ENCODE measurements at places on chromosomes 7 and 10.
A peak's percentile ranks its signal among the peaks of the same experiment; 100 is the strongest.

DNA sequence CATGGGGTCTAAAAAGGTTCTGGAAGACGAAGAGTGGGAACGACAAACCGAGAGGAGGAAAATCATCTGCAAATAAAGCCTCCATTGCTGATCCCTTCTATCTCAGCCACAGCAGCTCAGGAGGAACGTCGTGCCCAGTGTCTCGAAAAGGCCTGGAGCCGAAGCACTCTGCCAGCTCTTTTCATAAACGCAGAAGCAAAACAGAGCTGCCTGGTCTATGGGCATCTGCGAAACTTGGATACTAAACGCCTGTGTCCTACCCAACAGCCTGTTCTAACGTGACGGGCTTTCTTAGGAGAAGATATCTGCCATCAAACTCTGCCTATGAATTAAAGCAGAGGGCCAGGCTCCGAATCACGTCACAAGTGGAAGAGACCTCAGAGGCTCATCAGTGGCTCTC, 68.7 kb downstream of the GNA12 start:
- DNase-seq, result no peak

DNA sequence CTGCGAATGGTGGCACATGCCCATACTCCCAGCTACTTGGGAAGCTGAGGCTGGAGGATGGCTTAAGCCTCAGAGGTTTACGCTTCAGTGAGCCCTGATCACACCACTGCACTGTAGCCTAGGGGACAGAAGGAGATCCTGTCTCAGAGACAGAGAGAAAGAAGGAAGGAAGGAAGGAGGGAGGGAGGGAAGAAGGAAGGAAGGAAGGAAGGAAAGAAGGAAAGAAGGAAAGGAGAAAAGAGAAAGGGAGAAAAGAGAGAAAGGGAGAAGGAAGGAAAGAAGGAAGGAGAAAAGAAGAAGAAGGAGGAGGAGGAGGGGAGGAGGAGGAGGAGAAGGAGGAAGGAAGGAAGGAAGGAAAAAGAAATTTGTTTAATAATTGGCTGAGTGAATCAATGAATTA, 13.0 kb upstream of the SAR1A start:
- DNase-seq, result no peak

GRCh38 chr7:55261386-55261770, 103.8 kb upstream of the LANCL2 start:
- no peak for DNase-seq

- no peak for DNase-seq
Observed at GRCh38 chr10:15322356-15322755, 48.7 kb downstream of the FAM171A1 start.

DNA sequence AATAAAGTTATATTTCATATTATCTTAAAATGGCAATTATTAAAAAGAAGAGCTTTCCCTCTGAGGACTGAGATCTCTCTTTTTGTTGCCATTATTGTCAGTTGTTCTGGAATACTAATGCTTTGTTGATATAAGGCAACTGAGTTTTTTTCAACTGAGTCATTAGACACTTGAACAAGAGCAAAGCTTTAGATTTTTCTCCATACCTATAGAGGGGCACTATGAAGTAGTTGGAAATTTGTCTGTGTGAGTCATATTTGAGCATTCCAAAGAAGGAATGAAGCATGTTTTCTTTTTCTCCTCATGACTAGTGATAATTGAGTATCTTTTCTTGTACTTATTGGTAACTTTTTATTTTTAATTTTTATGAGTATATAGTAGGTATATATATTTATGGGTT, 24.5 kb downstream of the RPA3 start:
- DNase-seq, result no peak

GRCh38 chr7:72080865-72081510, 331.1 kb downstream of the CALN1 start:
- DNase-seq, result no peak

DNA sequence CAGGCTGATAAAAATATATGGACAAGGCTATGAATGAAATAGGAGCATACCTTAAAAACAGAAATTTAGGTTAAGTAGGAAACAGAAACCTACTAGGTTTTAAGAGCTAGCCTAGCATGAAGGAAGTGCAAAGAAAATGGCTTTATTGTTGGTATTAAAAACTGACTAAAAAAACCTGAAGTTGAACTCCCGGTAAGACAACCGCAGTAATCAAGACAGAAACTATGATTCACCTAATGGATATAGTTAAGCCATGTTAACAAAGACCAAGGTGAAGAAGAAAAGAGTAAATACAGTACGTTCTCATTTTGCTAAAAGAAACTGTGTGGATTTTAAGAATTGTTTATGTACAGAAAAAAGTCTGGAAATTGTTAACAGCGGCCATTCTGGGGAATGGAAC, 2.5 kb downstream of the RTKN2 start:
- DNase-seq, result no peak

DNA sequence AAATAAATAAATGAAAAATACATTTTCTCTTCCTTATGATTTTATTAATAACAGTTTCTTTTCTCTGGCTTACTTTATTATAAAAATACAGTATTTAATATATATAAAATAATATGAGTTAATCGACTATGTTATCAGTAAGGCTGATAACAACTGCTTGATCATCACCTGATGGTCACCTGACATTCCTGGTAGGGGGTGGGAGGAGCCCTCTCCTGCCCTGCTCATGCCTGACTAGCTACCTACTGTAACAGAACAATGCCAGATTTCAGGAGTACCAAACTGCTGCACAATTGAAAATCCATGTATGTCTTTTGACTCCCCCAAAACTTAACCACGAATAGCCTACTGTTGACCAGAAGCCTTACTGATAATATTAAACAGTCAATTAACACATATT, 1.3 kb upstream of the APBB1IP start:
- DNase-seq, result no peak

- DNase-seq, result no peak
Observed at GRCh38 chr7:98134420-98135228, 28.0 kb downstream of the LMTK2 start.

GRCh38 chr7:93117327-93117726, 452 bp downstream of the SAMD9 start:
- DNase-seq, result no peak

DNA sequence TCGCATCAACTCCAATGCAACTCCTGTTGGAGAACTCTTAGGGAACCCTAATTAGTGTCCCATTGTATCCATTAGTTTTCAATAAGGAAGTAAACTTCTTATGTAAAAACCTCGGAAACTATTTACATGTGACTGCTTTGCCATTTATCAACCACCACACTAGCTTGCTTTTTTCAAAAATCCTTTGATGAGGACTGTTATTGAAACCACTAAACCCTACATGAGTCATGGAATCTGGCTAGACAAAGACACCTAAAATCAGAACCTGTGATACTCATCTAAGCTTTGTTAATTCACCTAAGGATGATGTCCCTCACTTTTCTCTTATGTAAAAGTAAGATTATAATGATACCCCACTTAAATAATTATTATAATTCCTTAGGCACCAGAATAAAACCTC, 414.1 kb upstream of the ETV1 start:
- DNase-seq, result no peak

DNA sequence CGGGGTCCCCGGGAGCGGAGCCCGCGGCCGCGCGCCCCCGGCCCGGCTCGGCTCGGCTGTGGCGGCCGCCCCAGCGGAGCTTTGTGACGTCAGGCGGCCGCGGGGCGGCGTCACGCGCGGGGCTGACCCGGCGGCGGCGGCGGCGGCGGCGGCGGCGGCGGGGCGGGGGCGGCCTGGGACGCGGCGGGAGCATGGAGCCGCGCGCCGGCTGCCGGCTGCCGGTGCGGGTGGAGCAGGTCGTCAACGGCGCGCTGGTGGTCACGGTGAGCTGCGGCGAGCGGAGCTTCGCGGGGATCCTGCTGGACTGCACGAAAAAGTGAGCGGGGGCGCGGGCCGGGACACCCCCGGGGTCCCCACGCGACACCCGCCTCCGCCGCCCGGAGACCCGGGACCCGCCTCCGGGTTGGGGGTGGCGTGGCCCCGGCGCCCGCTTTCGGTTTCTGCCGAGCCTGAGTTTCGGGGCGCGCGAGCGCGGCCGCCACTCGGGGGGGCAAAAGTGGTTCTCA, at the start of gene PWWP2B:
TSS of gene PWWP2B (plus strand) at position 165 of the 506 bp plus-strand sequence. CDS start at position 192, 27 bp downstream.
- DNase-seq, result no peak

DNA sequence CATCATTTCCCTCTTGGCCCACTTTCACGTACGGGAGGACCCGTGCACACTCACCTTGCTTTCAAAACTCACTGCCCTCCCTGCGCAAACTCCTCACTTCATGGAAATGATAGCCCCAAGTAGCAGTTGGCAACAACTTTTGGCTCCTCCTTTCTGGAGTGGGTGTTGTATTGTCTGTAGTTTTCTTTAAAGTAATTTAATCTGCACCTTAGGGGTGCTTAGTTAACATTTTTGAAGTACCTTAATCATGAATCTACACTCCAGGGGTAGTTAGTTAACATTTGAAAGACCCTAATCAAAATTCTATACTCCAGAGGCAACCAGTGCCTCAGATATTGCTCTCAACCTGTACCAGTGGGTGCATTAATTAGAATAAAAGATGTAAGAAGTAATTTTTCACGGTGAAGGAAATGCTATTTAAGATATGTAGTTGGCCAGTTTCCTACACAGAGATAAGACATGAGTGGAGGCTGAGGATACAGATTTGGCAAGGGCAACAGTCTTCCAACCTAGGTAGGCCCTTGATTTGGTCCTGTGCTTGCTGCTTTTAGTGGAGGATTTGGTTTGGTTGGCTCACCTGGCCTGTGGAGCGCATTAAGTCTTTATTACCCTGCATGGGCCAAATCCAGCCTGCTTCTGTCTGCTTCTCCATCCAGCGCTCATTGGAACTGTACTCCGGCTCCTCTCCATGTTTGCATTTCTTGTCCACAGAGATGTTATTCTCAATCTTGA, 93.0 kb downstream of the EXOC4 start:
- no peak for DNase-seq

DNA sequence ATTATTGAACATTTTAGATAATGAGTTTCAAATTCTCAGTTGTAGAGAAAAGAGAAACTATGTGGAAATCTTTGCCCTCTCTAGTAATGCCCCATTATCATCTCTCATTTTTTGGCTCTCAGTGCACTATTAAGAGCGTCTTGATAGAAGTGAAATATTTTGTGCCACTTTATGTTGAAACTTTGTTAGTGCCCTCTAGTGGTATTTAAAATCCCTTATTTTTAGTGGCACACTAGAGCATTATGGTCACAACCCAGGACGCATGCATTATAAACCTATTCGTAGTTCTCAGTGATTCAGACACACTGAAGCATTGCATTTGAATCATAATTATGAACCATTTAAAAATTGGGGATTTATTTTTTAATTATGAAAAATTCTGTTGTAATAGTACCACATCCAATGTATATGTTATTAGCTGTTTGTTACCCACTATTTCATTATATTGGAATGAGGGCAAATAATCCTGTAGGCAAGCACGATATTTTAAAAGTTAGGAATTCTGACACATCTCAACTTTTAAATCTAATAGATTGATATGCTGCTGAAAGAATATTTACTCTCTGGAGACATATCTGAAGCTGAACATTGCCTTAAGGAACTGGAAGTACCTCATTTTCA, 21.9 kb downstream of the PDCD4 start:
- no peak for DNase-seq

GRCh38 chr7:28666154-28666553, 253.8 kb downstream of the CREB5 start:
- DNase-seq, result no peak

DNA sequence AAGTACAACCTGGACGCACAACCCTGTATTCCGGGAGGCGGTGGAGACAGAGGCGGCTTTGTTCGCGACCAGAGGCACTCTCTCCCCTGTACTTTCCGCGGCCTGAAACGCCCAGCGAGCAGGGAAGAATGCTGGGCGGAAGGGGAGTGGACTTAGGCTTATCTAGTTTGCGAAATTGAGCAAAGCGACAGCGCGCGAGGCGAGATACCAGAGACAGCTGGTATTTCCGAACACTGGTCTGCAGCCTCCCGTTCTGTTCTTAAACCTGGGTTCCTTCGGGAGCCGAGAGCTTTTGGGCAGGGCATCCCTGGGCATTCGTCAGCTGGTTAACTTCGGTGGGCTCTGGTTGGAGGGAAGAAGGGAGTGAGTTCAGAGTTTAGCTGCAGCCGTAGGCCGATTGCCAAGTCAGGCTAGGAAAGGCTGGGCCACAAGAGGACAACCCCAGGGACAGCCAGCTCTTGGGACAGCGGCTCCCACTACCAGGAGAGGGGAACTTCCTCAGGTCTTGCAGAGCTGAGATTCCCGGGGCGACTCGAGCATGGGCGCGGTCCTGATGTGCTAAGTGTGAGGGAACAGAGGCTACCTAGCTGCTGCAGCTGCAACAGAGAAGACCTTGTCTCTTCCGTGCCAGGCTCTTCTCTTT, 3.9 kb downstream of the HMX3 start:
- no peak for DNase-seq

DNA sequence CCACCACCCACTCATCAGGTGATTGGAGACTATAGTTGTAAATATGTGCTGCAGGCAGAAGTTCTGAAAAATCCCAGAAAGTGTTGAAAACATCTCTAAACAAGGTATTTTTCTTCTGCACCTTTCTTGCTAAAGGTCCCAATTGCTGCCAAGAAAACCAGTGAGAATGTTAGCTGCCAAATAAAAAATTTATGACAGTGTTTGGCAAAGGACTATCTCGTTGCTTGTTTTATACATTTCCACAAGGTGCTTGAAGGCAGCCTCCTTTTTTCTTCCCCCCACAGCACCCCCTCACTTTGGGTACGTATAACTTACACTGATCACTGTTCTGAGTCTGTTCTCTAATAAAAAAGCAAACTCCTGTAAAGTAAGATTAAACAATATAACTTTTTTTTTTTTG, 158.6 kb upstream of the TCF7L2 start:
- no peak for DNase-seq

- no peak for DNase-seq
Observed at GRCh38 chr7:144709066-144709465, 126.8 kb downstream of the TPK1 start.

DNA sequence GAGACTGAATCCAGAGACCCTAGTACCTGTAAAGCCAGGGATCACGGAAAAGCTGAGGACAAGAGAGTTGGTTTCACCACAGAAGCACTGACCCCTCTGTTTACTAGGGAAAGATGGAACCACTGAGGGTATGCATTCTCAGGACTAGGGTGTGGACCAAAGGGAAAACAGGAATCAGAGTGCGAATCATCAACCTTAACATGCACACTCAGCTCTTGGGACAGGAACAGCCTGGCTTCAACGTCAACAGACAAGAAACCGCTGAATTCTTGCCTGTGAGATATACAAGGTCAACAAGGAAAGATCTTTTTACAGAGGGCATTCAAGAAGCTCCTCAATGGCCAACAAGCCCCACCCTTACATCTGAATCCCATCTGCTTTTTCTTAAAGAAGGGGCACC, 14.9 kb downstream of the TNRC18 start:
- no peak for DNase-seq

GRCh38 chr7:154953006-154953684, 49.8 kb downstream of the PAXIP1 start:
- peak; percentile 52 for DNase-seq
